ENCODE measurements at places on chromosomes 5 and 9. TPM values are rescaled to one million over a fixed set of nuclear protein-coding genes. Genes with fewer than 3 reads are reported as not detected.

Gene CCL19
- not detected for total RNA-seq

Gene FYB1
- 75.9 TPM for total RNA-seq

Gene TAS2R1
- total RNA-seq, result not detected

Gene TMEM252
- total RNA-seq, result not detected

Gene HSPB3
- total RNA-seq, result not detected

Gene CBY3
- 0.91 TPM for total RNA-seq

Gene DOCK8
- total RNA-seq, result 136 TPM

Gene RGP1
- 21.9 TPM for total RNA-seq

Gene CDKN2B
- 0.09 TPM for total RNA-seq

Gene KIAA1958
- 6.4 TPM for total RNA-seq

Gene HTR1A
- total RNA-seq, result not detected

DNA sequence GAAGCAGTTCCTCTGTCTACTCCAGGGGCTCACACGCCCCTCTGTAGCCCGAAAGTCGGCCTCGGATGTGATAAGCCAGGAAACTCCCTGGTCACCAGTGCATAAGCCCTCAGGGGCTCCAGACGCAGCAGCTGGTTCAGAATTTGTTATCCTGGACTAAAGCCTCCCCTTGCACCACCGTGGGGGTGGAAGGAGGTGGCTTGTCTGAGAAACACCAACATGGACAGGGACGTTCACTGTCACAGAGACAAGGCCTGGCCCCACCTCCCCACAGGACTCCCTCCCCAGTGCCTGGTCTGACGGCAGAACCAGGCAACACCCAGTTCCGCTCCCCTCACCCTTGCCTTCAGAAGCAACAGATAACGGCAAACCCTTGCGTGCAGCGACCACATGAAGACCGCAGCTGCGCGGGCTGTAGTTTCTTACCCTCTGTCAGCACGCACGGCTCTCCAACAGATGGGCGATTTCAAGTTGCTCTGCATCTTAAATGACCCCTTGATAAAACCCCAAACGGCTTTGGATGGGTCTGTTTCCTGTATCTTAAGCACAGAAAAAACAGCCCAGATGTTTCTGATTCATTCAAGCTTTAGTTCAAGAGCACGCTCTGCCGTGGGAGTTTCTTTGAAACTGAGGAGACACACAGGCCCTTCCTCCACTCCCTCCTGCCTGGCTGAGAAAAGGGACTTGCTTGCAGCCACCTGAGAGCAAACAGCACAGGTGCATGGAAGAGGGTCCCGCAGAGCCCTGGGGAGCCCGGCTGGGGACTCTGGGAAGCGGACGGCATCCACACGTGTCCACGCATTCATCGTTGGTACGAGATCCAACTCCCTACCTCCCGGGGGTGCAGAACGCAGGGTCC lies 44.7 kb upstream of the NKD2 start:
- no peak for DNase-seq

DNA sequence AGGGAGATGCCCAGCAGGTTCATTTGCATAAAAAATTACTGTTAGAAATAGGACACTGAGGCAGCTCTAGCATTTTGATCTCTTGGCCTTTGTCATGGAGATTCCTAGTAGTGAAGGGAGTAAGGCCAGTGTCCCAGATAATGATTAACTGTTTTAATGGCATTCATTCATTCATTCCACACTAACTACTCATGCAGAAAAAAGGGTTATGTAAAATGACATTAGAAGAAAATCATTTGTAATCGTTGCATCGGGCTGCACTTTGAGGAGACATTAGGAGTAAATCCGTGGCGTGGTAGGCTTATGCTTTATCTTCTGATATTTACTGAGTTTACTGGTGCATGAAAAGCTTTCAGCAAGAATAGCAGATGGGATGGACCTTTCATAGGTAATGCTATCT lies 82.6 kb upstream of the GRHPR start:
- no peak for DNase-seq

DNA sequence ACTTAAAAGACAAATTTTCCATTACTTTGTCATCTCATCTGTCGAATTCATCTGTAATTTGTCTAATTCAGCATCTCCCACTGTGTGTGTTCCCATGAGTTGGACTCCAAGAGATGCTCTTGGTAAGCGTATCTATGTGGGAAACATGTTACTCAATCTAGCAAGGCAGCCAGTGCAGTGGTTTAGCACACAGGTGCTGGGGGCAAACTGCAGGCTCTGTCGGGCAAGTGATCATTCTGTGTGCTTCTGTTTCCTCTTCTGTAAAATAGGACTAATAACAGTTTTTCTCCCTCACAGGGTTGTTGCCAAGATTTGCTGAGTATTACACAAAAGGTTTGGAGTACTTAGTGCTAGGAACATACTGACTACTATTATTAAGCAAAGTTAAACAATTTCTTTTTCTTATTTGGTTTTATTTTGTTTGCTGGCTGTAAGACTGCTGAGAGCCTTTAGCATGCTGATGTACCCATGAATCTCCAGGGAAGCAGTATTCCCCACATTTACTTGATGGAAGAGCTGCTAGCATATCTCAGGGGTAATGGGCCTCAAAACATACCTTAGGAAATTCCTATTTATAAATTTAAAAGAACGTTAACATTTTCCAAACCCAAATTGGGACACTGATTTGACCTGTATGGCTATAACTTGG lies 709 bp upstream of the GAPT start:
- no peak for DNase-seq

- no peak for DNase-seq
These were observed 48.4 kb upstream of the ISOC1 start for GRCh38 chr5:129046151-129046550.

- DNase-seq, result no peak
These were observed 387.7 kb downstream of the KDM4C start for GRCh38 chr9:7145361-7146069.

- no peak for DNase-seq
These were observed 6.5 kb upstream of the TBC1D9B start for GRCh38 chr5:179914032-179914755.

DNA sequence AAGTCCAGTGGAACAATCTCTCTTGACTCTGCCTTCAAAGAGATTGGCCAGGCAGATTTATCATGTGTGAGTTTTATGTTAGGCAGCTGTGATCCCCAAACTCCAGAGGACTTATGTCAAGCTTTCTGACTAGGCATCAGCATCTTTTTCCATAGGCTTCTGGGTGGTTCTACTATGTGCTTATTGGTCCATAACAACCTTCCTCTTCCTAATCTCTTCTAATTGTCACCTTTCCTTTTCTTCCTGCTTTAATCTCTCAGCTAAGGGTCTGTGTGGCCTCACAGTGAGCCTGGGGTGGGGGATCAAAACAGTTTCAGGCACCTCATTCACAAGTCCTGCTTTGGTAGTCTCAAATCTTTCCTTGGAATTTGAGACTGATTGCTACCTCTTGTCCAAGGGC lies 170.9 kb upstream of the CHD1 start:
- DNase-seq, result no peak

DNA sequence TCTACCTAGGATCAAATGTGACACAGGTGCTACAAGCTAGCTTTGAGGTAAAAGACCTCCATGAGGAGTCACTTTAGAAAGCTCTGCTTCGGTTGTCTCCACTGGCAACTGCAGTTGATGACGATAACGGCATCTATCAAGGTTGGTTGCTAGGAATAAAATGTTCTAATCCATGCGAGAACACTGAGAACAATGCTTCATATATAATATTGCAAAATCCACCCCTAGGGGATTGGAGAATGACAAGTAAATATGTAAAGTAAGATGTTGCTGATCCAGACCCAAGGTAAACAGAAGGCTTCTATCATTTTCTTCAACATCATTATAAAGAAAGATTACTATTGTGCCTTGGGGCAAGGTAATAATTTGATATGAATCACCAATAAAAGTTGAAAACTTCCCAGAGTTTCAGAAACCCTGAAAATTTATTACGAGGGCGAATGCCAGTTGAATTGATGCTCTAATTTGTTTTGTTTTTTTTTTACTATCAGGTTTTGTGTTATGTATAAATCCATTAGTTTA lies 1003.4 kb downstream of the CDH18 start:
- DNase-seq, result no peak

- DNase-seq, result no peak
These were observed 30.6 kb upstream of the TLE1 start for GRCh38 chr9:81719972-81720371.

DNA sequence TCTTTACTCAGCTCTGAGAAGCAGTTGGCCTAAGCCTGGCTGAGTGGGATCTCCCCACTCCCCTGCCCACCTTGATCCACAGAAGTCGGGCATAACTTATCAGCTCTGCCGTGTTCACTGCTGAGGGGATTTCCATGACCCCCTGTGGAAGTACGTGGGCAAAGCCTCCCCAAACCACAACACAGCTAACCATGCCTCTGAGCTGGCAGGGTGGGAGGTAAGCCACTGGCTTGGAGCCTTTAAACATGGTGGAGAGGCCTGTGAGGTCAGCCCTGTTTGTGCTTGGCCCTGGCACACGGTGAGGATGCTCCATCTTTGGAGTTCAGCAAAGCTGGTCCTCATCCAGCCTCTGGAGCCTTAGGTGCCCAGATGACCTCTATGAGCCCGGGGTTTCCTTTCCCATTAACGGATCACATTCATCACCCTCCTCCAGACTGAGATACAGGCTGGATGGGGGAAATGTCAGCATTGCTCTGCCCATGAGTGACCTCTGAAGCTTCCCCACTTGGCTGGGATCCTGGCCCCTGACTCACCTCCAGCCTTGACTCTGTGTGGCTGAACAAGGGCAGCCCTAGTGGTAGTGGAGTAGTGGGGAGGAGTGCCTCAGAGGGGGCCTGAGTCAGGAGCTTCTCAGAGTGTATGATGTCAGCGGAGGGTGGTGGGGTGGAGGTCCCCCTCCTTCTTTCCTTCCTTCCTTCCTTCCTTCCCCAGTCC lies 6.2 kb downstream of the PDLIM4 start:
- no peak for DNase-seq

DNA sequence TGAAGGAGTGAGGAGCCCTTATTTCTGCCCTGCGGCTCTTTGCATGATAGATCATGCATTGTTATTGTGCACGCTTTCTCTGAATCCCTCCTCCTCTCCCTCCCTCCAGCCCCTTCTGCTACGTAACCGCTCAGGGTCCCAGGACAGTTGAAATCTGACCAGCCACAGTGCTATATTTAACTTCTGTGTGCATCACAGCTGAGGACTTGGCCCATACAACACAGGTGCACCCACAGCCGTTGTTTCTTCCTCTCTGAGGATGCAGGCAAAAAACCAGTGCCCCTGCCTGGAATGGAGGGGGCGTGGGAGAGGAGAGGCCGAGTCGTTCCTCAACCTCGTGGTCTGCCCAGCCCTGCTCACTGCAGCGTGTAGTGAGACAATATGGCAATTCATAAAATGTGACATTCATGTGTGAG lies 335.6 kb upstream of the CLINT1 start:
- no peak for DNase-seq

DNA sequence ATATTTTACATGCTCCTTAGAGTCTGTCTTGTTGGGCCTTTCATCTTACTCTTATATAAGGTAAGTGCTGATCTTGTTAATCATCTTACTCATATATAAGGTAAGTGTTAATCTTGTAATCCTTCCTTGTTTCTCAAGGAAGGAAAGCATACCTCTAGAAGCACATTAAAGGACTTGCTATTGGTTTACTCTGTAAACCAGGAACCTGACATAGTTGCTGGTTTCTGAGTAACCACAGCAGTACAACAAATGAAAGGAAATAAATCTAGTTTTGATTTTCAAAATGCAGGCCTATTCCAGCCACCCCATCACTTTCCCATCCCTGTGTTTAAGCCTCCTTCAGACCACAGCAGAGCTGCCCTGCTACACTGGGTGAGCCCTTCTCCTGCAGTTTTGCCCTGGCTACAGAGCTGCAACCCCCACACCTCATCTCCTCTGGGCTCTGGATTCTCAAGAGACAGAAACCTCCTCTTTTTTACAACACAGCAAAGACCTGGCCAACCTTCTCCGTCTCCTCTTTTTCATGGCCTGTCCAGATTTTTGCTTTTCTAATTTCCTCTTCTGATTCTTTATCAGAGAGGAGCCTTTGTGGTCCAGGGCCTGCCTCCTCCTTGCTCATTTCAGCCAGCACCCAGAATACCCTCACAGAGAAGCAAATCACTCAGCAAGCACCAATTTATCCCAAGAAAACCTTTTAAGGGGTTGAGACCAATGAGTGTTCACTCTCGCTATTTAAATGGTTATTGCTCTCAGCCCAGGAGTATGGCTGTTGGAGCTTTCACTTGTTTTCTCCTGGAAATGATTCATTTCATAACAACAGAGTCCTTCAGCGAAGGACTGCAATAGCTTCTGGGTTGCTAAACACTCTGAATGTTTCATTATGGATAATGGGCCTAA lies 103.2 kb downstream of the FSTL4 start:
- DNase-seq, result no peak

- no peak for DNase-seq
These were observed 696.7 kb upstream of the WWC1 start for GRCh38 chr5:167594750-167595149.

GRCh38 chr5:40991168-40991980 lies 79.8 kb downstream of the MROH2B start:
- DNase-seq, result no peak

DNA sequence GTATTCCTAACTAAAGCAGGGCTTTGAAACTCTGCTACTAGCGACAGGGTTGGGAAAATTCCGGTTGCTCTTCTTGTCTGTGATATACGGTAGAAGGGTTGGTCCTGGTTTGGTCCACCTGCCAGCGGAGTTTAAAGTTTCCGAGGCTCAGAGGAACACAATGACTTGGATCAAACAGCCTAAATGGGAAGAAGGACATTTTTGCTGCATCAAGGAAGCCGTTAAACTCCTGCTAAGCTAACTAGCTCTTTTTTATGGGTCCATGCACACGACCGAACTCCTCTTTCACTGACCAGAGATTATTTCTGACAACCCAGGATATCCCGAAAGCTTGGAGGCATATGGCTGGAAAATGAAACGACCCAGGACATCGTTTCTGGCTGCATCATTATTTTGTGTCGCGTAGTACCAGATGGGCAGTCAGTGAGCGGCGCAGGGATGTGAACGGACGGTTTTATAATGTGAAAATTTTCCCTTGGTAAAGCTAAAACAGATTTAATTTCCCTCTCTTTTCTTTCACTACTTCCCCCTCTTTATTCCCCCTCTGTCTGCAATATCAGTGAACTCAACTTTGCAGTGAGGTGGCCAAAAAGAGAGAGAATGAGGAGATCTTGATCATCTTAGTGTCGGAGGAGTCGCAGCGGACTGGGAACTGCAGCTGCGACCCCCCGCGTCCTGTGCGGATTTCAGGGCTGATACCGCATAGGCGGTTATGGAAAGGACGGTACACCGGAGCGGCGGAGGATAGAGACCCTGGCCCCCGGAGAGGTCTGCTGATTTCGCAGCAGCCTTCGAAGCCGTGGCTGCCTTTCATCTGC lies at the start of gene LURAP1L:
TSS of gene LURAP1L (plus strand) at position 160 of the 818 bp plus-strand sequence. CDS start 696 bp downstream, outside the sequence.
- no peak for DNase-seq

DNA sequence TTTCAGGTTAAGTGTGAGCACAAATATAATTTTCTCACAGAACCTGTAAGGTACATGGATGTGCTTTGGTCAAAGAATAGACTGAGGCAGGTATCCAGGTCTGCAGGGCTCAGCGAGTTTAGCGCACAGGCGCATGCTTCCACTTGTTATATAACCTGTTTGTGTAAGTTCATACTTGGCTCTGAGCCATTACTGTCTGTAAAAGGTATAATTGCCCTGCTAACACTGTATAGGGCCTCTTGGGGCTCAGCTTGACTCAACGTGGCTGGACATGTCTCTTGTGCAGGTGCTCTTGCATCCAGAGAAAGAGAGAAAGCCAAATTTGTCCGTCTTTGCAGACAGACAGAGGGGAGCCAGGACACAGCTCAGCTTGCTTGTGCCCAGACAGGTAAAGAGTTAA lies 759.6 kb downstream of the MTRR start:
- DNase-seq, result no peak

GRCh38 chr5:181190711-181191525 lies 14.1 kb downstream of the TRIM7 start:
- DNase-seq, result peak; percentile 43

GRCh38 chr9:133375116-133375723 lies 640 bp downstream of the SURF4 start:
- no peak for DNase-seq

Measured in CD8-positive, alpha-beta memory T cell (primary cell).